ENCODE measurements at places on chromosomes 6 and 20.

DNA sequence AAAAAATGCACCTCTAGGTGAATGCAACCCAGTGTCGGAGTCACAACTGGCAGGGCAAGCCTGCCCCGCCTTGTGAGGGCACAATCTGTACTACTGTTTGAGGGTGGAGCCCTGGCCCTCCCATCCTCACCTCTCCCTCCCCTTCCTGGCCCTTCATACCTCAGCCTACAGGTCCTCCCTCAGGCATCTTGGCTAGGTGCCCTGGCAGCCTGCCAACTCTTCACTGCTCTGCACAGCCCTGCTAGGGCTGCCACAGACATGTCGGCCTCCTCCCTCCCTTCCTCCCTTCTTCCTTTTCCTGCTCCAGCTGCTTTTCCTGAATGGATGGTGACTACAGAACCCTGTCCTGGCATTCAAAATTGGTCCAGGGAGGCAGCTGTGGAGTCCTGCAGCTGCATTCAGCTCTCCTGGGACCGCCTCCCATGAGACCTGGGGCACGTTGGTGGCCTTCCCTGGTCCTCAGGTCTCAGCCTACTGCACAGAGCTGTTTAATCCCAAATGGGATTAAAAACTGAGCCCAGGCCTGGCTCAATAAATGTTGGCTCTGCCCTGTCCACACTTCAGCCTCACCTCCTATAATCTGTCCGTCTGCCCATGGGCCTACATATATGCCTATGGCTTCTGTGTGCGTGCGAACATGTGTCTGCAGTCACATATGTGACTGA is 52.7 kb downstream of the CDH22 start:
- DNase-seq: no peak

DNA sequence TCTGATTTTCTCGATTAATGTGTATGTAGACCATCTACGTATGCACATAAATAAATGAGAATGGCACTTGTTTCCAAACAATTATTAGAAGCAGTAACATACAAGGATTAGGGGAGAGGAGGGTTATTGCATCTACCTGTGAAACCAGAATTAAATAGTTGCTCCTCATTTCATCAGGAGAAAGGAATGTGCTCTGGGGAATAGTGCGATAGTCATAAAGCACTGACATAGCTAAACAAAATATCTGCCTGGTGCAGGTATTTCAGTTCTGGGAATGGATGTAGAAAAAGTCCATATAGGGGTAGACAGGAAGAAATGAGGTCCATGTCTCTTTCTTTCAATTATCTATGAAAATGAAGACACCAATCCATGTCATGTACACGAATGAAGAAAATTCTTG is 1.6 kb upstream of the ID4 start:
- DNase-seq: no peak

DNA sequence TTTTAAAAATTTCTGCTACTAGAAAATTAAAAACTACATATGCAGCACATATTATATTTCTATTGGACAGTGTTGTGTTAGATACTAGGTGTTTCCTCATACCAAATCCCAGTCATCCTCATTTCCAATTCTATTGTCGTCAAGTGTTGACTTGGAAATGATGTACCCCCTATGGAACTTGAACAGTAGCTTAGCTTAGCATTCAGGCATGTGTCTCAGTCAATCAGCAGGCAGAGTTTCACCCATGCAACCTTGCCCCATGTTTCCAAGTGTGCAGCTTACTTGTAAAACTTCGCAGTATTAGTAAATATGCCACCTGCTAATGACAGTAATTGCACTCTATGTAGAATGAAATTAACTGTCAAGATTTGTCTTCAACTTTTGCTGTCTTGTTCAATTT is 59.5 kb downstream of the SAMD3 start:
- no peak for DNase-seq

DNA sequence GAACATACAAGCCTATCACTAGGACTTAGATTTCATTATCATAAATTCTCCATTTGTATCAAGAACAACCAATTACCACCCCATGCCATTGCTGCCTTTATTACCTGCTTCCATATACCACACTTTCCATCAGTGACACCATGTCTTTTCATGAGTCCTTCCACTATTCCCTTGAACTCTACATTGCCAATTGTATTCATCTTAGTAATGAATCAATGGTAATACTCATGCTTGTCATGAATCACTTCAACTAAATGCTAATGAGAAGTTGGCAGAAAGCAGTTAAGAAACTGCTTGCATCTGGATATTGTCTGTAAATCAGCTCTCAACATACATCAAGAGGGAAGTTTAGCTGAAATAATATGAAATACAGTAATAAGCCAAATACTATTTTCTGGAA is 61.2 kb upstream of the RNF217 start:
- DNase-seq: no peak

GRCh38 chr6:38208028-38208427 is 388.5 kb downstream of the ZFAND3 start:
- no peak for DNase-seq

GRCh38 chr6:158042245-158042798 is 60.7 kb downstream of the SYNJ2 start:
- DNase-seq: no peak

DNA sequence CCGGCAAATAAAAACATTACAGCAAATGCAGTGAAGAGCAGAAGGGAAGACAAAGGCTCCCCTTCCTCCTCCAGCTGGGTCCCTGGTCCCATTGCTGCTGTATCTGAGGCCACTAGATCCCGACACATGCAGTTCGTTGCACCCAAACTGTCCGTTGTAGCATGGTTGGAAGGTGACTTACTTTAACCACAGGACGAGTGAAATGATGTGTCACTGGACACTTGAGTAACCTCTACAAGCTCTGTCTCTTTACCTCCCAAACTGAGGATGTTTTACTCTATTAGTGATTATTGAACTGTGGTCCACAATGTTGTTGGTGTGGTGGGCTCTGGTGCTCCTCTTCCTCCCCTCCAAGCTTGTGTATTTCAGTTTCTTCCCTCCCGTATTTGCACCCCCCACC is 46.2 kb upstream of the ARMH2 start:
- DNase-seq: no peak

- DNase-seq: peak; percentile 70
Observed at GRCh38 chr6:159203304-159204005, 34.3 kb downstream of the FNDC1 start.

- no peak for DNase-seq
Observed at GRCh38 chr20:20628314-20628713, 84.1 kb downstream of the RALGAPA2 start.

DNA sequence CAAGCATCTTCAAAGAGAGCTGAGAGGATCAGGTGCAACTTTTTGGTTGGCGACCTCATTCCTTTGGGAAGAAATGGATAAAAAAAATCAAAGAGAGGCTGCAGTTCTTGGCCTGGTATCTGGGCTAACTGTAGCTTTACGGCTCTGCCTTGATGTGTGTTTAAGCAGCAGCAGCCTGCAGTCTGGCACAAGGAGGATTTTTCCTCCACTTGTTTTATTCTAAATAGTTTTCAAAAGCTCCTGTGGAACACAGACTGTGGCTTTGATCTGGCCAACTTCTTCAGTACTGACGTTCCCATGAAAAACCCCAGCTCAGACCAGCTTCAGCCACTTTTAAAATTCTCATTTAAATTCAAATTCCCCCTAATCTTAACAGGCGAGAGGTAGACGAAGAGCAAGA is 137.3 kb downstream of the HDGFL1 start:
- no peak for DNase-seq

DNA sequence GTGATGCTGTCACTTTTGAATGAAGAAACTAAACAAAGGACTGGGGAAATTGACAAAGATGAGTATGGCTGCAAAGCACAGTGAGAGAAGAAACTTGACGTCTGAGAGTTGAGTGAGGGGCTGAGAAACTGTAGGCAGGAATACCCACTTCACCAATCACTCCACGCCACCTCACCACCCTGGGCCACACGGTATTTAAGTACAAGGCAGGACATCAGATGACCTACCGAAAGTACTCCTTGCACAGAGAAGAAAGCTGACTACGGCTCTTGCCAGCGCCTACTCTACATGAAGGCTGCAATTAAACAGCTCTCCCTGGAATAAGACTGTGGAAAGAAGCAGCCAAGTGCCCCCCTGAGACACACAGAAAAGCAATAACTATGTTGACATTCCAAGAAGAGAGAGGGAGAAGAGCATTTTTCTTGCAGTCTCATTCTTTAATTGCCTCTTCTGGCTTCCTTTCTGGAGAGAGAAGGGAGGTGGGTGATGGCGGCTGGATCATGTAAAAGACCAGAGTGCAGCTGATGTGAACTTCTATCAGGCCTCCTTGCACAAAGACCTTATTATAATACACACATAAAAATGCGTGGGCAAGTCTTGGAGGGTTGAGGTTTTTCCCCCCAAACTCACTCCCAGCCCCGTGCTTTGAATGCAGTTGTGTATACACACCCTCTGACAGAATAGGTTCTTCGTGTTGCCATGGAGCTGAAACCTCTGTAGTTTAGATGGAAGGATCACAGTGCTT is 44.6 kb downstream of the HIVEP2 start:
- no peak for DNase-seq

DNA sequence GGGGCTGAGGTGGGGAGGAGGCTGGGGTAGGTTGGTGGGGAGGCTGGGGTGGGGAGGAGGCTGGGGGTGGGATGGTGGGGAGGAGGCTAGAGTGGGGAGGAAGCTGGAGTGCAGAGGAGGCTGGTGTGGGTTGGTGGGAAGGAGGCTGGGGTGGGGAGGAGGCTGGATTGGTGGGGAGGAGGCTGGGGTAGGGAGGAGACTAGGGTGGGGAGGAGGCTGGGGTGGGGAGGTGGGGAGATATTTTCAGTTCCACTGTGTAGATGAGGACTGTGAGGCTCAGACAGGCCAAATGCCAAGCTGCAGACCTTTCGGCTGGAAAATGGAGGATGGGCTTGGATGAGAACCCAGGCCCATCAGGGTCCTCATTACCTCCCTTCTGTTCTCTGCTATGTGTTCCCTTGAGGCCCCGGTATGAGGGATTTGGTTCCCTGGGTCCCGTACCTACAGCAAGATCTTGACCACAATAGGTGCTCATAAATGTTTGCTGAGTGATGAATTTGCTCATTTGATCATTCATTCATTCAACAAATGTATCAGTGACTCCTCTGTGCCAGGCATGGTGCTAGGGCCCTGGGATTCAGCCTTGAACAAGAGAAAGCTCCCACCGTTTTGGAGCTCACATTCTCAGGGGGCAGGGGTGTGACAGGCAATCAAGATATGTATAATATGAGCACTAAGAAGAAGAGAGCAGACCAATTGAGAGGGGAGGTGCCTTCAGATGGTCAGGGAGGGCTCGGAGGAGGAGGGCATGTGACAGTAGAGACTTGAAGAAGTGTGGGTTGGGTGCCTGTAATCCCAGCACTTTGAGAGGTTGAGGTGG is 36.1 kb upstream of the NOL4L start:
- DNase-seq: no peak

GRCh38 chr20:55095745-55096400 is 620.5 kb downstream of the DOK5 start:
- DNase-seq: no peak

DNA sequence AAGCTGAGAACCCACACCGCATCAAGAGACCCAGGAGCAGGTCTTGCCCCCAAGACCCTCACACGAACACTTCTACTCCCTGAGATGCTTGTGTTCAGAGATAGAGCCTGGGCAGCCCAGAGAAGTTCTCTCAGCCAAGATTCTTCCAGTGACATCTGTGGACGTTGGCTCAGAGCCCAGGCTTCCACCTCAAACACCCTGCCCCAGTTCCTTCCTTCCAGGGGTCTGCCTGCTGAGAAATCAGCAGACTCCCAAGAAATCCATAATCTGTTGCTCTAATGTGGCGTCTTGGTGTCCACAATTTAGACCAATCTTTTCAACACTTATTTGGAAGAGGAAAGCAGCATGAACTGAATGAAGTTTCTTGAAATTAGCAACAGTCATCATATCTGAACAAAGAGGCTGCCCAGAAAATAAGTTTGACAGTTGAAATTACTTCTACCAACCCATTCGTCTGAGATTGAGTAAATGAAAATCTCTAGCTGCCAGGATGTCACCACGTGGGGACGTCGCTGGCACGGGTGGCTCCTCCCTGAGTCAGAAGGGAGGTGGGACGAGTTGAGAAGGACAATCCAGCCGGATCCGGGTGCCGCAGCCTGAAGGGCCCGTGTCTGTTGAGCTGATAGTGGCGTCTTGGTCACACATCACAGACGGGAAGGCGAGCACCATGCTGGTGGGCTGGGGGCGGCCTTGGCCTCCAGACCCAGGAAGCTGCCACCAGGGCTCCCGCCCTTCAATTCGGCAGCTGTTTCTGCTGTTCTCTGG is 400.9 kb downstream of the TAF4 start:
- no peak for DNase-seq

DNA sequence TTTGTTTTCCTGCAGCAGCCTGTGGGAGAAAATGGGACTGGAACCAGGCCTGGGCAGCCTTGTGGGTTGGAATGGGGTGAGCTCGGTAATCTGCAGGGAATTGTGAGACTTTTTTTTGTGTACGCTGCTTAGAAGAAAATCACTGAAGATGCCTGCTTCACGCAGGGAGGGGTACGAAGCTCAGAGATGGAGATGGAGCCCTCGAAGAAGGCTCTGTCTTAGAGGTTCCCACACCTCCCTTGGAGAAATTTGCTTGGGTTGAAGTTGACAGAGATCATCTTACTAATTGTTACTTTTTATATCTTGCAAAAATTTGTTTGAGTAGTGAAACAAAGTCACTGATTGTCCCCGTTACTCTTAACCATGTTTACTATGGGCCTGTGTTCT is 894 bp downstream of the PYGB start:
- no peak for DNase-seq

GRCh38 chr6:22886650-22887581 is 317.6 kb downstream of the HDGFL1 start:
- DNase-seq: no peak

DNA sequence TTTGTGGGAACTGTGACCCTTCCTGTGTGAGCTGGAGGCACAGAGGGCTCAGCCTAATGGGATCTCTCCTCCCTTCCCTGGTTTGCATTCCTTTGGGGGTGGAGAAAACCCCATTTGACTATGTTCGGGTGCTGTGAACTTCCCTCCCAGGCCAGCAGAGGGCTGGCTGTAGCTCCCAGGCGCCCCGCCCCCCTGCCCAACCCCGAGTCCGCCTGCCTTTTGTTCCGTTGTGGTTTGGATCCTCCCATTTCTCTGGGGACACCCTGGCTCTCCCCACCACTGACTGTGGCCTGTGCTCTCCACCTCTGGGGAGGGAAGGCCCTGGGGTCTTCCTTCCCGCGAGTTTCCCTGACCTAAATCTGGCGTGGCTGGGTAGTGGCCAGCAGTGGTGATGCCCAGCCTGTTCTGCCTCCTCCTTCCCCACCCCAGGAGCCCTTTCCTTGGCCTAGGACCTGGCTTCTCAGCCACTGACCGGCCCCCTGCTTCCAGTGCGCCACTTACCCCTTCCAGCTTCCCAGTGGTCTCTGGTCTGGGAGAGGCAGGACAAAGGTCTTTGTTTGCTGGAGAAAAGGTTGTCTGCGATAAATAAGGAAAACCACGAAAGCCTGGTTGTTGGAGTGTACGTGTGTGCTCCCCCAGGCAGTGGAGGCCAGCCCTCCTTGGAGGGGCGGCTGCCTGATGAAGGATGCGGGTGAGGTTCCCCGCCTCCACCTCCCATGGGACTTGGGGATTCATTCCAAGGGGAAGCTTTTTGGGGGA is 4.9 kb downstream of the VEGFA start:
- DNase-seq: peak; percentile 43

DNA sequence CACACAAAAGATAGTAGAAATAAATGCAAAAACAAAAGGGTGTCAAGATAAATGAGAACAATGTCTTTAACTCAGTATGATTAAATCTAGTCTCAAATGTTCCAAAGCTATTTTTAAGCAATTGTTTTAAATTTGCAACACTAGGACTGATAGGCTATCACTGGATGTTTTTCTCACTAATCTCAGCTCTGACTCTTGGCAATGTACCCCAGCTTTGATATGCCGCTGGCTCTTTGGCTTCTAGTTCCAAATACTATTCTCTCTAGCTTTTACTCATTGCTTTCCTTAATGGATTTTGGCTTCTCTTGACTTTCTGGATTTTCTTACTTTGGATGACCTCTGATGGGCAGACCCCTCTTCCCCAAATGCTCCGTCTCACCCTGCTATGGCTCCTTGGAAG is 116.0 kb upstream of the SLC35B3 start:
- no peak for DNase-seq

Data from kidney capillary endothelial cell (primary cell).